ENCODE measurements at places on chromosomes 13 and 19.

DNA sequence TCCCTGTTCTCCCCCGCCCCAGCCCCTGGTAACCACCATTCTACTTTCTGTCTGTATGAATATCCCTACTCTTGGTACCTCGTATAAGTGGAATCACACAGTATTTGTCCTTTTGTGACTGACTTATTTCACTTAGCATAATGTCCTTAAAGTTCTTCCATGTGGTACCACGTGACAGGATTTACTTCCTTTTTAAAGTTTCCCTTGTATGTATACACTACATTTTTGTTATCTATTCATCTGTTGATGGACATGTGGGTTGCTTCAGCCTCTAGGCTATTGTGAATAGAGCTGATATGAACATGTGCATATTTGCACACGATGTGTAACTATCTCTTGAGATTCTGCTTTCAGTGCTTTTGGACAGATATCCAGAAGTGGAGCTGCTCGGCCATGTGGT is 59.6 kb upstream of the GJB6 start:
- no peak for DNase-seq

- DNase-seq = no peak
Observed at GRCh38 chr13:25018729-25019115, 77.2 kb upstream of the PABPC3 start.

- no peak for DNase-seq
Observed at GRCh38 chr13:94967183-94968039, 255.1 kb upstream of the SOX21 start.

DNA sequence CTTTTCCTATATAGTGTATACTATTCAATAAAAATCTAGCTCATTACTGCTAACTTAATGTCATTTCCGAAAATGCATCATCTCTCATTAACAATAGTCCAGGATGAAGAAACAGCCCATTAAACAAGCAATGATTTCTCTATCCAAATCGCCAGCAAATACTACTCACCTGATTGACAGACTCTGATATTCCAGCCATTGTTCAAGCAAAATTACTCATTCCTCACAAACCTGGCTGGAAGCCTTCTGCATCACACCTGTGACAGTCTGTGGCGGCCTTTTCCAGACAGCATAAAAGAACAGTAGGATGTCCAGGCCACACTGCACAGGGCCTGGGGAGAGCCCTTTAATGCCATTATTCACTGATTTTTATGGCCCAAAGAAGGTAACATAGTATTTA is 115.9 kb downstream of the ABCC4 start:
- DNase-seq = no peak

GRCh38 chr13:54162069-54162468 is 1133.5 kb downstream of the OLFM4 start:
- DNase-seq = no peak

DNA sequence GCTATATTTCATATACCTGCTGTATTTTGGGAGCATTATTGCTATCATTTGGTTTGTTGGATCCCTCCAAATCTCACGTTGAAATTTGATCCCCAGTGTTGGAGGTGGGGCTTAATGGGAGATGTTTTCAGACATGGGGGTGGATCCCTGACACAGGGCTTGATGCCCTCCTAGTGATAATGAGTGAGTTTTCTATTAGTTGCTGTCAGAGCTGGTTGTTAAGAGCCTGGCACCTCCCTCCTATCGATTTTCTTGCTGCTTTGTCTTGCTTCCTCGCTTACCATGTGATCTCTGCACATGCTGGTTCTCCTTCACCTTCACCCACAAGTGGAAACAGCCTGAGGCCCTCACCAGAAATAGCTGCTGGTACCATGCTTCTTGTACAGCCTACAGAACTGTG is 259.9 kb upstream of the STARD13 start:
- DNase-seq = no peak

DNA sequence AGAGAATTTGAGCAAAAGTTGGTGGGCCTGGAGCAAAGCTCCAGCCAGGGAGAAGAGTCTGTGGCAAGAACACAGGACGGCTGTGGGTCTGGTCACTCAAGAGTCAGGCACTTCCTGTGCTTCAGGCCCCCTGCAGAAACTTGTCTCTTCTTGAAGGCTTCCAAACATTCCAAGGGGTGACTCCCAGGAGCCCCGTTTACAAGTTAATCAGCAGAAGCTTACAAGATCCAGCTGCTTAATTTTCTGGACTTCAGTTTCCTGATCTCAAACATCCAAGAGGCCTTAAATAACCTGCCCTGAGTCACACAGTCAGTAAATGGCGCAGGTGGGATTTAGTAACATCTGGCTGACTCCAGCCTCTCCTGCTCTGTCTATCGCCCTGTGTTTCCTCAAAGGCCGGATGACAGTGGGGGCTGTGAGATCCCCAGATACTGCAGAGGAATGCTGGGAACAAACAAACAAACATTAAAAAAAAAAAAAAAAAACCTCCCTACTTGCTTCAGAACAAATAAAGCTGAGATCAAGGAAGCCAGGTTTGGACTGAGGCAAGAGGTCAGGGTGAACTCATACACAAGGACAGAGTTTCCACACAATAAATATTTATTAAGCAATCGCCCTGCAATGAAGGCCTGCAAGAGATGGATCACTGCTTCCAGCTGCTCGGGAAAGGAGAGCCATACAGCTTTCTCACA is 175.4 kb upstream of the RFC3 start:
- no peak for DNase-seq

GRCh38 chr19:6604906-6605305 is 14.0 kb upstream of the CD70 start:
- DNase-seq = no peak

- no peak for DNase-seq
Observed at GRCh38 chr19:37926711-37927110, 19.7 kb downstream of the SIPA1L3 start.

DNA sequence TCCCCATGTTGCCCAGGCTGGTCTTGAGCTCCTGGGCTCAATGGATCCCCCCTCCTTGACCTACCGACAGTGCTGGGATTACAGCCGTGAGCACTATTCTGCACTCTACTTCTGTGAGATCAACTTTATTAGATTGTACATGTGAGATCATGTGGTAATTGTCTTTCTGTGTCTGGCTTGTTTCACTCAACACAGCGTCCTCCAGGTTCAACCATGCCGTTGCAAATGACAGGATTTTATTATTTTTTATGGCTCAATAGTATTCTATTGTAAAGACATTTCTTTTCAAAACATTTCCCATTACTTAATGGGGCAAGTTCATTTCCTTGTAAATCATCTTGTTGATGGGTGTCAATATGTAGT is 1.5 kb upstream of the OBI1 start:
- DNase-seq = no peak

DNA sequence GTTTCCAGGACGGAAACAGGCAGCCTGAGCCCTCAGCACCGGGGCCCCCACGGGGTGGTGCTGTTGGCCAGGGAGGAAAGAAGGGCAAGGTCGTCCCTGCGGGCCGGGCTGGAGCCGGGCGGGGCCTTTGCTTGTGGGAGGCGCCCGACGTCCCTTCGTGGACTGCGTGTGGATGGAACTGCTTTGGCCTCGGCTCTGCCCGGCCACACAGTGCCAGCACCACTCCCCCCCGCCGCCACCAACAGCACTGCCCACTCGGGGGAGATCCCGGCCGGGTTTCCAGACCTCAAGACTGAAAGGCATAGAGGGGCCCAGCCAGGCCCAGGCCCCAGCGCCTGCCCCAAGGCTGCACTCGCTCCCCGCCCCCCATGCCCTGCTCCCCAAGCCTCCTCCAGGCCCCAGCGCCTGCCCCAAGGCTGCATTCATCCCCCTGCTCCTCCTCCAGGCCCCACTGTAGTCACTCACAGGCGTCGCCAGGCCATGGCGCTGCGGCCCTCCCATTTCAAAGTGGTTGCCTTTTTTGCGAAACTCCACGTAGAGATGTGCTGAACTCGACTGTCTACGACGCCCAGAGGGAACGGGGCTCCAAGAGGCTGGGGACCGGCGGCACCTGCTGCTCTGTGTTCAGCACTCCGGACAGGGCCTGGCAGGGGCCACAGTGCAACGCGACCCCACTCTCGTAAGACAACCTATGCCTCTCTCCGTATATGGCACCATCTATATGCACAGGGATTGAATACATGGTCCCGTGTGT is 22.5 kb downstream of the C13orf46 start:
- peak; percentile 23 for DNase-seq

DNA sequence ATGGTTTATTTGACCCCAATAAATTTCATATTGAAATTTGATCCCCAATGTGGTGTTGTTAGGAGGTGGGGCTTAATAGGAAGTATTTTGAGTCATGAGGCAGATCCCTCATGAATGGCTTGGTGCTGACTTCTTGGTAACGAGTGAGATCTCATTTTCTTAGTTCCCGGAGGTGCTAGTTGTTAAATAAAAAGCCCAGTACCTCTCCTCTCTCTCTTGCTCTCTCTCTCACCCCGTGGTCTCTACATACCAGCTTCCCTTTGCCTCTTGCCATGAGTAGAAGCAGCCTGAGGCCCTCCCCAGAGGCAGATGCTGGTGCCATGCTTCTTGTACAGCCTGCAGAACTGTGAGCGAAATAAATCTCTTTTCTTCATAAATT is 39.4 kb upstream of the KATNAL1 start:
- no peak for DNase-seq

- DNase-seq = peak; percentile 39
Observed at GRCh38 chr13:98807774-98808173, 55.3 kb upstream of the SLC15A1 start.

GRCh38 chr13:44908712-44909111 is 80.6 kb downstream of the NUFIP1 start:
- DNase-seq = no peak

GRCh38 chr19:41351339-41352245 is 2.1 kb downstream of the TGFB1 start:
- no peak for DNase-seq

- DNase-seq = no peak
Observed at GRCh38 chr19:52992109-52993004, 21.4 kb upstream of the ERVV-1 start.

- peak; percentile 64 for DNase-seq
Observed at GRCh38 chr19:33795370-33796163, 1.1 kb upstream of the KCTD15 start.

DNA sequence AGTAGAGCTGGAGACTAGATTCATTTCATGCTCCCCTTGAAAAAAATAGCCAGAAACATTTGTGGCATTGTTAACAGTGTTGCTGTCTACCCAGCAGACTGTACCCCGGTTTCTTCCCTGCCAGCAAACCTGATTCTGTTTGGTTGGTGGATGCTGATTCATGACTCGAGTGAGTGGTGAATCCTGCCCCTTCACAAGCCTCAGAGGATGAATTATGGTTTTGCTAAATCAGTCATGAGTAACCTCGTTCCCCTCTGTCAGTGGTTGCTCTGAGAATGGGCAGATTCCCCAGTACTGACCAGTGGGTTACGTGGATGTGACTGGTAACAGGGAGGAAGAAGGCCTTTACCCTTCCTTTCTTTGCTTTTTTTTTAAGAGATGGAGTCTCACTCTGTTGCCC is 10.1 kb downstream of the NLRP12 start:
- no peak for DNase-seq
